ENCODE measurements at places on chromosomes 2 and 18.

GRCh38 chr2:103153580-103154284 is 391.9 kb downstream of the TMEM182 start:
- DNase-seq: no peak

DNA sequence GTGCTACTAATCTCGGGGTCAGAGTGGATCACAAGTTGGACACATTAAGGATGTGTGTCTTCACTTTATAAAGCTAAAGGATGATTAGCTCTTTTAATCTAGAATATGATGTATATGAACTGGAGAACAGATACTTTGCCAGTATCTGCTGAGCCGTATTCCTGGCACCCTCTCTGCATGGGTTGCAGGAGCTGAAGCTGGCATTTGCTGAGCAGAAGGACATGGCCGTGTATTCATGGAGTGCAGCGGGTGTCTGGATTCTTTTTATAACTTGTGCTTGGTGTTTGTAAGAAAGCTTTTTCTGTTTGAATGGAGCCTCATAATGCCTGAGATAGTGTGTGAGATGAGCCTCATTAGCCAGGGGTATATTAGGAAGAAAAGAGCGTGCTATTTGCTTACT is 103.9 kb upstream of the MCFD2 start:
- no peak for DNase-seq

DNA sequence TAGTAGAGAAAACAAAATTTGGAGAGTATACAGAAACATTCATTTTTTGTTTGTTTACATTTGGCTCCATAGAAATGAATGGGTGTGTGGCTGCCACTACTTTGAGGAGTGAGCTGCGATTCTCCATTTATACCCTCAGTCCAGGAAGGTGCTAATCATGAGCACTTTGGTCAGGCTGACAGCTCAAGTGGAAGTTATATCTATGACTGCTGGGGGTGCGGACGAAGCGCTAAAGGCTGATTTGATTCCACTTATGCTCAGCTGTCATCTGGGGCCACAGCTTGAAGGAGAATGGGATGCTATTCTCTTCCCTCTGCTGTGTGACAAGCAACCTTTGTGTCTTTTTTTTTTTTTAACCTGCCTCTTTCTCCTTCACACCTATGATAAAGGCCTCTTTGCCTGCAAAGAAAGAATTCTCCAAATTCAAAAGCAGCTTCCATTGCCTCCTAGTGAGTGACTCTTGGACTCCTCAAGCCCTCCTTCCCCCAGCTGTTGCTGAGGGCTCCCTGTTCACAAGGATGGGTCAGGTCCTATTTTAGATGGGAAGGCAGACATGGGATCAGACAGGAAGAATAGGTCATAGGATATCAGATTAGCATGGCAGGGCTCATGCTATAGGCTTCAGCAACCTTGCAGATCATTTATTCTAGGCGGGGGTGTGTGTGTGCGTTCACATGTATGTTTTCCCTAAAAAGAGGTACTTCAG is 201.6 kb downstream of the SETBP1 start:
- DNase-seq: no peak

DNA sequence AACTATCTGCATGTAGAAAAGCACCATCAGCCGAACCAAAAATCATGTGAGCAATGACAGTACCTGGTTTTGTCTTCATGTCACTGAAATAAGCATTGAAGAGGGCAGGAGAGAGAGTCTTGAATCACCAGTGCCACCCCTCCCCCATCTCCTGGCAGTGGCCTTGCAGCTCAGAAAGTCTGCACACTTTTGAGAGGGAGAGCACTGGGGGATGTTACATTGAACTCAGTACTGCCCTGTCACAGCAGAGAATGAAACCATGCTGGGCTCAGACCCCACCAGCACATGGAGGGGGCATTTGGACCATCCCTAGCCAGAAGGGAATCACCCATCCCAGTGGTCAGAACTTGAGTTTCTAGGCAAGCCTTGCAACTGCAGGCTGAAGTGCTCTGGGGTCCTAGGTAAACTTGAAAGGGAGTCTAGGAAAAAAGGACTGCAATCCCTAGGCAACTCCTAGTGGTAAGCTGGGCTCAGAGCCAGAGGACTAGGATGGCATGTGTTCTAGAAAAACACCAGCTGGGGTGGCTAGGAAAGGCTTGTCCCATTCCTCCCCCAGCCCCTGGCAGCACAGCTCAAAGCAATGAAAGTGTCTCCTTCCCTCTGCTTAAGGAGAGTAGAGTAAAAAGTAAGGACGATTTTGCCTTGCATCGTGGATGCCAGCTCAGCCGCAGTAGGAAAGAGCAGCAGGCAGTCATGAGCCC is 259.9 kb upstream of the MYT1L start:
- no peak for DNase-seq

- no peak for DNase-seq
Measured at GRCh38 chr2:127355407-127356008, 32.3 kb downstream of the MAP3K2 start.

DNA sequence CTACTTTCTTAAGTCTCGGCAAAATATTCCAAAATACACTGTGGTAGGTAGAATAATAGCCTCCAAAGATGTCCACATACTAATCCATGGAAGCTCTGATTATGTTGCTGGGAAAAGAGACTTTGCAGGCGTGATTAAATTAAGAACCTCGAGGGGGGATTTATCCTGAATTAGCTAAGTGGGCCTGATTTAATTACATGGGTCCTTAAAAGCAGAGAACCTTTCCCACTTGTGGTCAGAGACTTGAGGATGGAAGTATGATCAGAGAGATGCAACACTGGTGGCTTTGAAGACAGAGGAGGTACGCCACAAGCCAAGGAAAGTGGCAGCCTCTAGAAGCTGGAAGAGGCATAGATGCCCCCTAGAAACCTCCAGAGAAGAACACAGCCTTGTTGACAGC is 2.8 kb downstream of the DYM start:
- DNase-seq: no peak

DNA sequence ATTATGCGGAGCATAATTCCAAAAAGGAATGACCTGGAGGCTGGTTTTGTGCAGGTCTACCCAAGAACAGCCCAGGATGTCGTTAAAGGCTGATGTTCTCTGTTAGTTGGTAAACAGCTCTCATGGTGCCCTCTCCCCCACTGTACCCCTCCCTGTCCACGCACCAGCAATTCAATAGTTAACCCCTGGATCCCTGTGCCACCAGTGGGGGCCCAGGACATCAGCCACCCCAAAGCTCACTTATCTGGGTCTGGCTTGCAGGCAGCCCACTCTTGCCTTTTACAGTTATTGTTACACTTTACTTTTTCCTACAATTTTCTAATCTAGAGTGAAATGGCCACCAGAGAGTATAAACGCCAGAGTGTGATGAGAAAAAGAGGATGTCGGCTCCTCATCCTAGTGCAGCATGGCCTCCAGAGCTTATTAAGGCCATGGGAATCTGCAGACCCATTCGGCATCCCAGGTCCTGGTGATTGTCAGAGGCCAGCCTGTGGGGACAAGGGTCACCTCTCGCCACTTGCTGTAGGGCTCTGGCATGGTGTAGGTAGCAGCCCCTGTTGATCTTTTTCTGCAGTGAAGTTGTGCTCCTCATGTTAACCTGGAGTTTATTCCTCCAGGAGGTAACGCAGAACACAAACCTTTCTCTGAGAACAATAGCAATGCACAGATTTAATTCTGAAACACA is 30.3 kb downstream of the TWIST2 start:
- no peak for DNase-seq

Measured in fibroblast of the conjunctiva (primary cell).